ENCODE measurements at places on chromosomes 5 and 9.

- DNase-seq: no peak
These were observed 123.8 kb downstream of the DMRT2 start for GRCh38 chr9:1173993-1174392.

- DNase-seq: no peak
These were observed 228.5 kb downstream of the ENC1 start for GRCh38 chr5:74412066-74412465.

GRCh38 chr5:96903300-96903699, 27.0 kb downstream of the ERAP2 start:
- DNase-seq: no peak

DNA sequence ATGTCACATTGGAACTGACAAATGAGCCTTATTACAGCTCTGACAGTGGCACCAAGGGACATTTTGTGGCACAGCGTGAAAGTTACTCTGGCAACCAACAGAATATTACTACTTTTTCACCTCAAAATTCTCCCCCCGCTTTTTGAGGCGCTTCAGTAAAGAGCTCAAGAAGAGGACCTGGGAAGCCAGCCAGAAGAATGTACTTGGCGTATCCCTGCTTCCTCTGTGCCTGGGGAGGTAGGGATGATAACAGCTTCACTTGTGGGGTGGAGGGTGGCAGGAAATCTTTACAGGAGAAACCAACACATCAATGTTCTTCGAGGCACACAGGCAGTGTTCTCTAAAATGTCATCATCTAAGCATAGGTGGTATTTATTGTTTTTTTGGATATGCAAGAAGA, 624.1 kb downstream of the NR2F1-AS1 start:
- no peak for DNase-seq

DNA sequence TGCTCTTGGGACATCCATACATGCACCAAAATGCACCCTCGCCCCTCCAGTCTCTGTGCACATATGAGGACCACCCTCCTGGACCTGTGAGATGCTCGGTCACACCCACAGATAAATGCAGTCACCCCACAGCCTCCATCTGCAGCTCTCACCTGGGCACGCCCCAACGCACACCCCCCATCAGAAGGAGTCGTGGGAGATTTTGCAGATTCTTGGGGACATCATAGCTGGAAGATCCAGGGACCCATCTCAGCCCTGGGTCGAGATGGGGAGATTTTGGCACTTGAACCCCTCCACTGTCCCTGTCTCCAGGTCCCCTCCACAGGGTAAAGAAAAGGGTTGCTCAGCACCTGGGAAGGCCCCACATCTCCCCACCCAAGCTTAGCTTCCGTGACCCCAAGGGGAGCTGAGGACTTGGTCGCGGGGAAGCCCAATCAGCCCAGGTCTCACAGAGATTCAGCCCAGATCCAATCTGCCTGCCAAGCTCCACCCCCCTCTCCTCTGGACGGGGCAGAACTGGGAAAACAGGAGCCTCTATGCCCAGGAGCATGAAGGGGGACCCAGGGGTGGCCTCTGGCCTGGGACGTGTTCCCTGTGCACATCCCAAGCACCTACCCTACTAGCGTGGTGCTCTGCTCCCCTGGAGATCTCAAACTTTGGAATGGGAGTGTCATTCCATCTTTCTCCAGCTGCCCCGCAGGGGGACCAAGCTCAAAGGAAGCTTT, 89.2 kb upstream of the LMX1B start:
- DNase-seq: no peak

GRCh38 chr9:15421990-15422371, 695 bp upstream of the SNAPC3 start:
- no peak for DNase-seq

DNA sequence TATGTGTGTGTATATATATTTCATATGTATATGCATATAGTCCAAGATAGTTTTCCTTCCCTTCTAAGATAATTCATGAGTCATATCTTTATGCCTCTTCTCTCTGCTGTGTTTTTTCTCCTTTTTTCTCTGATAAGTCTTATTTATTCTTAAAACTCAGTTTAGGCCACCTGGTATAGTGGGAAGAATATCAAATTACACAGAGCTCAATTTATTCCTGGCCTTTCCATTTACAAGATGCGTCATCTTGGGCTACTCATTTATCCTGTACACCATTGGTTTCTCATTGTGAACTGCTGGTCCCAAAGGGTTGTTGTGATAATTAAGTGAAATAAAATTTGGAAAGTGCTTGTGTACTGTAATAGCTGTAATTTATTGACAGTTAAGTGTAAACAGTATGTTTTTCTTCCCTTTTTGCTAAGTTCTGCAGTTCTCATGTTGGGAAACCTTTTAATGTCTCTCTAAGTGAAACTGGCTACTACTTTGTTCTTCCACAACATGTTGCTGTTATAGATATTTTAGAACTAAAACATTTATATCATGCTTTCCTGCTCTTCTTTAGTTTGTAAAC, 19.4 kb downstream of the CCDC171 start:
- no peak for DNase-seq

GRCh38 chr9:93453047-93453914, at the start of gene FAM120AOS:
Gene FAM120AOS (minus strand): TSS chr9:93453581. CDS start chr9:93452709, 872 bp downstream.
- peak; percentile 85 for DNase-seq
